ENCODE measurements at places on chromosomes 4 and X.

GRCh38 chr4:158856852-158857251, 88.0 kb downstream of the FNIP2 start:
- no peak for DNase-seq

- DNase-seq: no peak
Observed at GRCh38 chrX:356385-357034, 30.2 kb downstream of the PPP2R3B start.

DNA sequence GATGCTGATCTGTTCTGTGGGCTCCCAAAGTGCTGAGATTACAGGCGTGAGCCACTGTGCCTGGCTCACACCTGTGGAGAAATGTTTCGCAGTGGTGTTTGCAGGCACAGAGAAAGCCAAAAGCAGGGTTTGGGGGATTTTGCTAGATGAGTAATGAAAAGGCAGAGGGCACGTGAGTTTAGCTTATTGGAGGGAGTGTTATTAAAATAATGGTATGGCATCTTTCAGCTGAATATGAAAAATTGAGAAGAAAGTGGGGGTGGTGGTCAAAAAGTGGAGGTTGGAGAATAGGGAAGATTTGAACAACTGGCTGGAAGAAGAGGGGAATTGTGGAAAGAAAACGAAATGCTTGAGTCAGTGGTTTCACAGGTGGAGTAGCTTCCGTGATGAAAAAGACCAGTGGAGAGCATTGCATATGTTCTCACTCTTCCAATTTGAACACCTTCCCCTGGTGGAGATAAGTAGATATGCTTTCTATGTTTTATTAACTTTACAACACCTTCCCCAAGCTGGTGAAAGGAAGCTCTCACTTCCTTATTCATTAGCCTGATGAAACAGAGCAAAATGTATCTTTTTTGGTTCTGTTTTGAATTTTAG, 1.1 kb upstream of the CHST7 start:
- peak; percentile 15 for DNase-seq

DNA sequence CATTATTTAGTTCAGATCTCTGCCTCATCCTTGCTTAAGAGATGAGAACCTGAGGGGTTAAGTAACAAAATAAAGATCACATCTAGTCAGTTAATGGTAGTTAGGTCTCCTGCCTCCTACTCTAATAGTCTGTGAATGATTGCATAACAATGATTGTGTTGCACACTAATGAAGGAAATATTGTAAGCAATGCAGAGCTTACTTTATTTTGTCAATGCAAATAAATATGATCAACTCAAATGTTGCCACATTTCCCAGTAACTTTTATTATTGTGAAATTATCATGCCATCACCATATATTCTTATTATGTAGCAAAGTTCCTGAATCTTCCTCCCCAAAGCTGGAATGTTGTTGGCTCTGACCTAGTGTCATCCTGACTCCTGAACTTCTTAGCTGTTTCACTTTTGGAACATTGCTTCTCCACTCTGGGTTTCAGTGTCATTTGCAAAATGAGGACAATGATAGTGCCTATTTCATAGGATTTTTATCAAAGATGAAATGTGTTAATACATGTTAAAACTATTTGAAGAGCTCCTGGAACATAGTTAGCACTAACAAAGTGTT, 17.0 kb upstream of the GABRA4 start:
- no peak for DNase-seq

DNA sequence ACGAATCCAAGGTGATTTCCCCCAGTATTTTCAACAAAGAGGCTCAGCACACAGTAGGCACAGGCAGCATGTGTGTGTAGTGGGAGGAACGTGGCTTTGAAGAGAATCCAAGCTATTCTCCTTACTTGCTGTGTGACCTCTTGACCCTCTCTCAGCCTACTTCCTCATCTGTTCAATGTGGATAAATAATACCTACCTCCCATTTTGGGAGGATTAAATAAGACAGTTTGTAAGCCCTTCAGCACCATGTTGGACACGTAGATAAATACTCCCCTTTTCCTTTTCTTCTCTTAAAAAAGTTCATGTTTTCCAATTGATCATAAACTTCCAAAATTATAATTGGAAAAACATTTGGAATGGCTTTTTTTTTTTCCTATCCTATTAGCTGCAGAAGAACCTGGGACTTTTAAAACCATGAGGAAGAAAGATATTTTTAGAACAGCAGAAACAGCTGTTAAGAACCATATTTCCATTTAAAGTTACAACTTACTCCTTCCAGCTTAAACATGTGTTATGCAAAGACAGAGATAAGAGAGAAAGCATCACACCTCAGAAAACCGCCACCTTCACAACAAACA, 56.1 kb upstream of the TMEM131L start:
- no peak for DNase-seq
